ENCODE measurements at places on chromosomes 11 and 22.

- no peak for DNase-seq
These were observed 152.0 kb upstream of the SYN3 start for GRCh38 chr22:33209930-33210784.

- no peak for DNase-seq
These were observed 10.5 kb downstream of the EHD1 start for GRCh38 chr11:64867748-64868462.

- no peak for DNase-seq
These were observed 976.3 kb upstream of the RAG2 start for GRCh38 chr11:37574361-37574760.

GRCh38 chr11:75337195-75337654, 14.2 kb downstream of the ARRB1 start:
- DNase-seq, result no peak

DNA sequence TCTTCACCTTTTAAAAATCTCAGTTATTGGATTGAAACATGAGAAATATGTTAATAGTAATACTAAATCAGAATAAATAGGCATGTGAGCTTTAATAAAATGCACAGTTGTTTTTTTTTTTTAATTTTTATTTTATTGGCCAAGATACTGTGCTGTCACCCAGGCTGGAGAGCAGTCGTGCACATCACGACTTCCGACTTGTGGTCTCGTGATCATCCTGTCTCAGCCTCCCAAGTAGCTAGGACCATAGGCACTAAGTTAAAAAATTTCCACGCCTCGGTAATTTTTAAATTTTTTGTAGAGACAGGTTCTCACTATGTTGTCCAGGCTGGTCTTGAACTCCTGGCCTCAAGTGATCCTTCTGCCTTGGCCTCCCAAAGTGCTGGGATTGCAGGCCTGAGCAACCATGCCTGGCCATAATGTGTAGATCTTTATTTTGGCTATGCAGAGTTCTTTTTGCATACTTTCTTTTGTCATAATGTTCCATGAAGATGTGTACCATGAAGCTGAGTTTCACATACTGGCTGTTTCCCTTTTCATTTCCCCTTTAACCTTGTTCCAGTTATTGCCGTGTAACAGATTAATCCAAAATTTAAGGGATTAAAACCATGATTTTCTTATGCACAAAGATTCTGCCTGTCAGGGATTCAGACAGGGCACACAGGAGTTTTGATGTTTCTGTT, 16.0 kb downstream of the CAPRIN1 start:
- no peak for DNase-seq

DNA sequence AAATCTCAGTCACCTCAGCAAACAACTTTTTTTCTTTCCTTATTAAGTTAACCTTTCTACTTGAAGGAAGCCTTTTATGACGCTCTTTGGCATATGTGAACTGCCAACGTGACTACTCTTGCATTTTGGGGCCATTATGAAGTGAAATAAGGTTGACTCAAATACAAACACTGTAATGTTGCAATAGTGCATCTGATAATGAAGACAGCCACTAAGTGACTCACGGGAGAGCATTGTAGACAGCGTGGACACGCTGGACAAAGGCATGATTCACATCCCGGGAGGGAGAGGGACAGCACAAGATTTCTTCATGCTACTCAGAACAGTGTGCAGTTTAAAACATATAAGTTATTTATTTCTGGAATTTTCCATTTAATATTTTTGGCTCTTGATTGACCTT, 560.8 kb downstream of the ETS1 start:
- no peak for DNase-seq

- DNase-seq, result no peak
These were observed 69.4 kb downstream of the PPFIBP2 start for GRCh38 chr11:7583248-7583647.

- DNase-seq, result no peak
These were observed 73.3 kb downstream of the ENTHD1 start for GRCh38 chr22:39820256-39820655.

- DNase-seq, result no peak
These were observed 10.5 kb downstream of the CTSC start for GRCh38 chr11:88327061-88327460.

GRCh38 chr11:127039591-127039990, 39.0 kb upstream of the KIRREL3 start:
- no peak for DNase-seq

DNA sequence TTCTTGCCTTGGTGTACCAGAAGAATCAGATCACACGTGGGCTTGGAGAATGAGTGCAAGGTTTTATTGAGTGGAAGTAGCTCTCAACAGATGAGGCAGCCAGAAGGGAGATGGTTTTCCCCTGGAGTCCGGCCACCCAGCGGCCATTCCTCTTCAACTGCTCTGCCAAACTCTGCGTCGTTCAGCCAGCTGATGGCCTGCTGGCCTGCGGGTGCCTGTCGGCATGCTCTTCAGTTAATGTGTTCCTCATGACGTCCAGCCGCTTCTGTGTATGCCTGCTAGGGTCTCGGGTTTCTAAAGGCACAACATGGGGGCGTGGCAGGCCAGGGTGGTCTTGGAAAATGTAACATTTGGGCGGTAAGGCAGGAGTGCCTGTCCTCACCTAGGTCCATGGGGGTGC, 487.9 kb upstream of the LRRC4C start:
- DNase-seq, result no peak

DNA sequence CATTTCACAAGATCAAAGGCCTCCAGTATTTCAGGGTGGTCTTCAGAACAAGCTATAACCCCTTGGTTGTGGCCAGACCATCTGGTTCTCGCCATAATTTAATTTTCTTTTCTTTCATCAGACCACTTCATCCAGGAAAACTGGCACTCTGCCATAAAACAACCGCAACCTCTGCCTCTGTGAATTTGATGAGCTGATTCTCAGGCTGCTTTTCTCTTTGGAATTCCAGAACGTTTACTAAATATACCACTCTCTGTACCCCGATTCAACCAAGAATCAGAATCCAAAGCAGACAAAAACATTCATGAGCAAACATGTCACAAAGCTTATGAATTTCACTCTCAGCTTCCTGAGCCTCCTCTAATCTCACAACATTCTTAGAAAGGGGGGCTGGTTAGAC, 331.8 kb upstream of the SYN3 start:
- no peak for DNase-seq

DNA sequence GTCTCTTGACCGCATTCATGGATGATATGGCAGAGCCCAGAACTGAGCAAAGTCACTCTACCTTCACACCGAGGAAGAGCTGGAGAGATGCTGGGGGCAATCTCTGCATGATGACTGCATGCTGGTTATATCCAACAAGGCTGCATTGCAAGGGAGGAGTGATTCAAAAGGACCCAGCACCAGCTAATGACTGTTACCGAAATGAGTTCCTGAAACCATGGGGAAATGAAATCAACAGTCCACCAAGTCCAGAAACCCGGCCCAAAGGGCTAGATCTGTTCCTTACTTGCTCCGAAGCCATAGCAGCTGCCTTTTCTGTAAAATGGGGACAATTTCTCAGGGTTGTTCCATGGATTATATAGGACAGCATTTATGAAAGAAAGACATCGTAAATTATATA, 1.2 kb upstream of the SMIM35 start:
- DNase-seq, result no peak

DNA sequence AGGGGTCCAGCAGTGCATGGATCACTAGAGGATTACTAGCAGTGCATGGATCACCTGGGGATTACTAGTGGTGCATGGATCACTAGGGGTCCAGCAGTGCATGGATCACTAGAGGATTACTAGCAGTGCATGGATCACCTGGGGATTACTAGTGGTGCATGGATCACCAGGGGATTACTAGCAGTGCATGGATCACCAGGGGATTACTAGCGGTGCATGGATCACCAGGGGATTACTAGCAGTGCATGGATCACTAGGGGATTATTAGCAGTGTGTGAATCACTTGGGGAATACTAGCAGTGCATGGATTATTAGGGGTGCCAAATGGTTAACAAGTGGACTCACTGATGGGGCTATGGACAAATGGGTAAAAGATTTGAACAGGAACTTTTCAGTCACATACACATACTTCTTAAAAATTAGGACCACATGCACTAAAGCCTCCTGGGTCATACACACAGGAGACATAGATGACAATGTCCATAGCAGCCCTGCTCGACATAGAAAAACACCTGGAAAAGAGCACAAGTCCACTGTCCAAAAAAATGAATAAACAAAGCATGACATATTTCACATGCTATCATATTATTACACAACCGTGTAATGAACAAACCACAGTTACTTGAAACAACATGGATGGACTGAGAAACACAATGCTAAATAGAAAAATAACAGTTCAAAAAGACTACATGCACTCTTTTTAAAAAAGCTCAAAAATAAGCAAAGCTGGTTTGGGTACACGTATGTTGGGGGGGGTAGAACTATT, 109.8 kb downstream of the CD44 start:
- DNase-seq, result no peak

- DNase-seq, result no peak
These were observed 11.5 kb upstream of the EMID1 start for GRCh38 chr22:29194184-29194583.

- DNase-seq, result no peak
These were observed 47.3 kb downstream of the IGF2 start for GRCh38 chr11:2091786-2092463.

GRCh38 chr22:17336061-17336460, 33.2 kb upstream of the CECR2 start:
- DNase-seq, result no peak

Measured in stimulated activated CD4-positive, alpha-beta T cell treated with anti-CD3 and anti-CD28 coated beads, Interleukin-15, amount 100 ng/mL, for 1 hour (primary cell).